Cardiac muscle cell (in vitro differentiated cells and primary cell): ENCODE measurements at places on chromosomes 11 and 22. TPM values are rescaled to one million over a fixed set of nuclear protein-coding genes. Genes with fewer than 3 reads are reported as not detected.

F2 gene
- total RNA-seq, result 0.25 TPM in 1 of 2 replicates, not detected in the other

- no peak for DNase-seq
Measured at GRCh38 chr11:47720651-47721050, 5.5 kb upstream of the AGBL2 start.

- peak; percentile 63 for DNase-seq
Measured at GRCh38 chr22:30309951-30310741, 16.6 kb downstream of the TBC1D10A start.

DNA sequence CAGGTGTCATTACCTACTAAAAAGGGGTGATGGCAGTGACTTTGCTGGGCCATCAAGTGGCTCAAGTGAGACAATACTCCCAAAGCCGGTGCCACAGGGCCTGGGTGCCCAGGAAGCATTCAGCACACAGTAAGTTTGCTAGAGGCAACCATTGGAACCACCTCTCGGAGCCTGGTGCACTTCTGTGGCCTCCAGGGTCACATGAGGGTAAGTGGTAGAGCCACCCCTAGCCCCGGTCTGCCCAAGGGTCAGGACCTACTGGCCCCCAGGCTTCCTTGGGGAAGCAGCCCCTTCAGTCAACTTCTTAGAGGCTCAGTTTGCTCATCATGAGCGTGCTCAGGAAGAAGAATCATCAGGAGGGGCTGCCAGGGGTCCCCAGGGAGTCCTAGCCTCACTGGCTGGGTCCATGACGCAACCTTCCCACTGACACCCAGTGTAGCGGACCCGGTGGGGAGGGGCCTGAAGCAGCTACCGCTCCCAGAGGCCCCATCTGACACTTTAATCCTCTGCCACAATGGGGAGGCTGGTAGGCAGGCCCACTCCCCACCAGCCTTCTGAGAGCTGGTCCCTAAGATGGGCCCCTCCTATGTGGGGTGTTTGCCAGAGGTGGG is 17.5 kb upstream of the RASL10A start:
- no peak for DNase-seq

- no peak for DNase-seq
Measured at GRCh38 chr11:58914821-58915543, 24.3 kb upstream of the GLYATL1 start.

DNA sequence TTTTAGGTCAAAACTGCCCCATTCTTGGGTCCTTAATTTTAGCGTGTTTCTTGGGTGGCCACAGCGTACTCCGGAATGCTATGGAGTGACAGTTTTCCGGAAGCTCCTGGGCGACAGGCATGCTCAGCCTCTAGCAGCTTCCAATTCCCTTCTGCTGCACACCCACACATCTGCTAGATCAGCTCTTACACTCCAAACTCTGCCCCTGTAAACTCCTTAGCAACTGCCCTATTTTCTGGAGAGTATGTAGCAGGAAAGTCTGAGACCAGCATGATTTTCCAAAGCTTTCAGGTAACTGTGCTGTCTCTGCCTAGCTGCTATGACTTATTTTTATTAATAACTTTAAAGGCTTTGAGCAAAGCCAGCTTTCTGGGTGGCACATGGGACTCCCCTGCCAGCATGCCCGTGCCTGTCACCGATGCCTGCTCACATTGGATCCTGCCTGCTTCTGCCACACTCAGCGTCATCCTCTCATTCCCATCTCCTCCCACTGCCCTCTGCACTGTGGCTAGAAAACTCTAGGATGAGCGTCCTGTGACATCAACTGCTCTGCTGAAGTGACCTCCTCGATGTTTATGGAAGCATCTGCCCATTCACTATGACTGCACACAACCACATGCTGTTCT is 17.3 kb downstream of the TOLLIP start:
- DNase-seq, result no peak

- no peak for DNase-seq
Measured at GRCh38 chr11:37264783-37265182, 666.7 kb upstream of the RAG2 start.

DNA sequence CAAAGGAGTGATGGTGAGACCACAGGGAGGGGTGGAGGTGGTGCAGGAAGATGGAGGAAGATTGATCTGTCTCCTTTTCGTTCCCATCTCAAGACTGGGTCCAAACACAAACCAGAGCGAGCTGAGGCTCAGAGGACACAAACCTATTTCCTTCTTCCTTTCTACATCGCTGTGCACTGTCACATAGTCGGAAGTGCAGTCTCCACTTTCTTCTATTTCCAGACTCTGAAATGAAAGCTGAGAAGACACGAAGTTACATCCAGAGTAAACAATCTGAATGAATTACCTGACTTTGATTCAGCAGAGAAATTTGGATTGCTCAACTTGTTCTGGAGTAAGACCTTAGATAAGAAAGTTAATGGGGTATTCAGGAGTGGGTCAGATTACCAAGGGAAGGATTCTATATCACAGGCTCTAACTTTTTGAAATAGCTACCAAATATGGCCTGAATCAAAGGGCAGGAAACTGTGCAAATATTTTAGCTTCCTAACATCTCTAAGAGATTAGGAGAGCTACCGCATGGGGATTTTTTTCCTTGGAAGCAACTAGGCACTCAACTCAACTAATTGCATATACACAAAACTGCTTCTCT is 14.4 kb downstream of the OVCH2 start:
- DNase-seq, result no peak

GRCh38 chr22:21981874-21982273 is 713 bp downstream of the TOP3B start:
- no peak for DNase-seq
